Bronchial epithelial cell (primary cell): ENCODE measurements at places on chromosomes 4 and X. TPM values are rescaled to one million over a fixed set of nuclear protein-coding genes. Genes with fewer than 3 reads are reported as not detected.

CRMP1 gene
- total RNA-seq: 0.13 TPM in 1 of 2 replicates, not detected in the other

TCEAL7 gene
- total RNA-seq: 0.77 and 1.1 TPM in 2 replicates

MSL3 gene
- total RNA-seq: 14.5 and 19.1 TPM in 2 replicates

TMEM156 gene
- 2.0 and 3.4 TPM in 2 replicates for total RNA-seq

BANK1 gene
- total RNA-seq: 0.26 TPM in 2 replicates
